ENCODE measurements at places on chromosomes 5 and 9.

- no peak for DNase-seq
These were observed 52.1 kb downstream of the PALM2AKAP2 start for GRCh38 chr9:109831998-109832658.

DNA sequence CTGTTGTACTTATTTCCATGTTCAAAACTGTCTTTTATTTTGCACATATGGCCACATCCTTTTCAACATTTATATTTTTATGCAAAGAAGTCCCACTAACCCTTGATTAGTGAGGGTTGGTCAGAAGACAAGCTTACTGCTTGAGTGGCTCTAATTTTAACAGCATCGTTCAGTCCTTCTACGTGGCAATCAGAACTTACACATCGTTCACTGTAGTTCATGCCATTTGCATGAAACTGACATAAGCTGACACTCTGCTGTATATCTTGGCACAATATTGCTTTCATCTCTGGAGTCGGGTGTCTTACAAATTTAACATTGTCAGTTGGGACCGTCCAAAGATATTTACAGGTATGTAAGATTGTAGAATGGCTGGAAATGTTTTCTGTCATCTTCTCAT, 50.6 kb downstream of the MARCHF11 start:
- no peak for DNase-seq

DNA sequence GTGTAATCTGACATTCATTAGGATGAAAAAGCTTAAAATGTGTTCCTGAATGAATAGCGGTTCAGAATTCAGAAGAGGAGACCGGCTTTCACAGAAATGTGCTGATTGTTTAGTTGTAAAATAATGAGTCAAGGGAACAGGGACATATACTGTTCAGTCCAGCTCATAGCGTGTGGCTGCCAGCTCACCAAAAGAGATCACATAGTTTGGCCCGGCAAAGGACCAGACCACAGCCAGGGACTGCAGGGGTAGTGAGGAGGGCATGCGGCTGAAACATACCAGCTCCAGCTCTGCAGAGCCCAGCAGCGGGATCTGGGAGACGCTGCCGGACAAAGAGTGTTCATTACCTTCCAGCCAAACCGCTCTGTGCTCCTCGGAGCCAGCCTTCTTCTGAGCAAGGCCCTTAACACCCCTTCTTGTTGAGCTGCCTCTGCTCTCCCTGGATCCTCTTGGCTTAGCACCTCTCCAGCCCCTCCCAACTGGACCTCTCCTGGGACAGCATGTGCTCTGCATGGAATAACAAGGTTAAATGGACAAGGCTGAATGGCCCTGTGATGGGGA, 116.8 kb upstream of the CNTLN start:
- no peak for DNase-seq

DNA sequence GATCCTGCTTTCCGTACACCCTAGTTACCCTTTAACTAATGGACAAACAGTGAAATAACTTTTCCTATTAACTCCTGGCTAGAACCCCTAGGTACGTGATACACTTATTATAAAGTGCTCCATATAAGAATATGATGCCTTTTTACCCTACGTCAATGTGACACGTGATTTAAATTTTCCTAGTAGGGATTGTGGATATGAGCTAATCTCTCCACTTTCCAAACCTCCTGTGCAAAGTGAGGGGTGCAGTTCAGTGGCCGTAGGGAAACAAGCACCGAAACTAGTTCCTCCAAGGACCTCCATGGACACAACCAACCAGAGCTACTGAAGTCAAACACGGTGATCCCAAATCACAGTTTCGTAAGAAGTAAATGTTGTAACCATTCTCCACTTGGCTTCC, 19.3 kb downstream of the NFIB start:
- no peak for DNase-seq

DNA sequence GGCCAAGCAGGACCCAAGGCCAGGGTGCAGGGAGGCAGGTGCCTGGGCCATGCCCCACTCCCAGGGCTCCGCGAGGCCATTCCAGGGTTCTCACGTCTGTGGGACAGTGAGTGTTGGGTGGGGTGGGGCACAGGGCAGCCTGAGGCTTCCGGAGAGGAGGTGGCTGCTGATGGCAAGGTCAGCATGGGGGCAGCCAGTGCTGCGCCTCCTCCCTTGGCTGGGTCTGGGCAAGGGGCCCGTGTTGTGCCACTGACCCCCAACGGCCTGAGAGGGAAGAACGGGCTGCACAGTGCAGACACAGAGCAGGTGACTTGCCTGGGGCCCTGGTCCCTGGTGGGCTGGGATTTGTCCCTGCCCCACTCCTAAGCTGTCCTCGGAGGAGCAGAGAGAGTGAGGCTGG, 82.1 kb downstream of the RXRA start:
- no peak for DNase-seq

- no peak for DNase-seq
These were observed 12.6 kb downstream of the HNRNPH1 start for GRCh38 chr5:179610903-179611265.

GRCh38 chr5:33852319-33852718, 39.5 kb downstream of the ADAMTS12 start:
- no peak for DNase-seq

GRCh38 chr9:128159522-128159783, 612 bp upstream of the BBLN start:
- no peak for DNase-seq

DNA sequence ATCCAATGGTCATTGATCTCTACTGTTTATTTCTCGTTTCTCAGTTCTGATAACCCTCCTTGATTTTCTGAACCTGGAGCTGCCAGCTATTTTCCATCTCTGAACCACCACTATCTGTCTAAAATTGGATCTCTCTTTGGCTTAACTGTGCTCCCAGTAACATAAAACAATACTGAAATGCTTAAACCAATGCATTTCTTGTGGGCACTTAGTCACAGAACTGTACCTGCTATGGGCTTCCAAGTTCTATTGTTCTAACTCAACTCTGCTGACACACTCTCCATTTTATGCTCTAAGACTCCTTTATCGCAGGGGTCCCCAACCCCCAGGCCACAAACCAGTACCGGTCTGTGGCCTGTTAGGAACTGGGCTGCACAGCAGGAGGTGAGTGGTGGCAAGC, 120.6 kb downstream of the LHFPL2 start:
- DNase-seq: no peak

GRCh38 chr5:56339732-56340131, 106.6 kb upstream of the ANKRD55 start:
- DNase-seq: no peak

GRCh38 chr5:15116996-15117395, 245.4 kb upstream of the ANKH start:
- no peak for DNase-seq

DNA sequence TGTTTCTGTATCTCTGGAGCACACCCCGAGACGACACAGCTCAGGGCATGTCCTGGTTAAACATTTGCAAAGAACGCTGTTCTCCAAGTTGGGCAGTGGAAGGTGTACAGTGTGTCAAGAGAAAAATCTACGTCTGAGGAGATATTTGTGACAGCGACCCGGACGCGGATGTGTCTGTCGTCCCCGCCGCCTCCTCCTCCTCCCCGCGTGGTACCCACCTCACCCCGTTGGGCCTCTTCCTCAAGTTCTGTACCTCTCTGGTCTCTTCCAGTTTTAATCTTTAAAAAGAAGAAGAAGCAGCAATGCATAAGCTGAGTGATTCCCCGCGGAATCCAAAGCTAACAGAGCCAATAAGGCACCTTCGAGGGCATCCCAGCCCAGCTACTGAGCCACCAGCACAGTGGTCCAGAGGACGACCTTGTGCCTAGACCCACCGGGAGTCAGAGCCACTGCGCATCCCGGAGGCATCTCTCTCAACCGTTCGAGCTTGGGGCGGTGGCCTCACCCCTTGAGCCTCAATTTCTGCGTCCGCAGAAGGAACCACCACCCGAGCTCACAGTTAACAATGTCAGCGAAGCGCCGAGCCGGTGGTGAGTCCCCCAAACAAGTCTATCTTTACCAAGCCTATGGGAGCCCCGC, 467 bp downstream of the C9orf78 start:
- no peak for DNase-seq

DNA sequence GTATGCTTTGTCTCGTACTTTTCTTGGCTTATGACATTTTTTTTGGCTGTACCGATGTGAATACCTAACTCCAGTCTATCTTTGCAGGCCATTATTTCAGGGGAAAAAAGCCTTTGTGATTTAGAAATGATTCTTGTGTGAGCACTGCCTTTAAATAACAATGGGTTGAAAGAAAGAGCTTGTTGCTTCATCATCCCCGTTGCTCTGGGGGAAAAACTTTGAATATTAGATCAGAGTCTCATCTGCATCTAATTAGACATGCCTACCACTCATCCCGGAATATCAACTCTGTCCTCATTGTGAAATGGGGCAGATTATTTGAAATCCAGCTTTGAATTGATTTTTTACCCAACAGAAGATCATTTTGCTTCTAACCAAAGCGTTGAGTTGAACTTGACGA, 13.5 kb downstream of the CXCL14 start:
- no peak for DNase-seq

GRCh38 chr5:39422728-39423285, 2.0 kb downstream of the DAB2 start:
- no peak for DNase-seq

DNA sequence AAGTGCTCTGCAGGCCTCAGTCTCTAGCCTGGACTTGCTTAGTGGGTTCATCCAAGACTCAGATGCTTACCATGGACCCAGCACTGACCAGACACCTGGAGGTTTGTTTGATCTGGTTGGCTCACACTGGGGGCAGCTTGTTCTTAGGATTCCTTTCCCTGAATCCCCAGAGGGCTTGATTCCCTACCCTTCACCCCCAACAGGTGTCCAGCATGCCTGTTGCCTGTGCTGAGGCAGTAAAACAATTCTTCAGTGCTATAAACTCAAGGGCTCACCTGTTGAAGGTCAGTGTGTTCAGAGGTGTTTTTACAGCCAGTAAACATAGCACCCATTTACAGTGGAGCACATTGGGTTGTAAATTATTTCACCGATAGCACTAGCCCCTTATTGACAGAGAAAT, 123.8 kb upstream of the KLF4 start:
- DNase-seq: no peak

- DNase-seq: no peak
These were observed 815 bp downstream of the PDZD2 start for GRCh38 chr5:31639481-31640411.

DNA sequence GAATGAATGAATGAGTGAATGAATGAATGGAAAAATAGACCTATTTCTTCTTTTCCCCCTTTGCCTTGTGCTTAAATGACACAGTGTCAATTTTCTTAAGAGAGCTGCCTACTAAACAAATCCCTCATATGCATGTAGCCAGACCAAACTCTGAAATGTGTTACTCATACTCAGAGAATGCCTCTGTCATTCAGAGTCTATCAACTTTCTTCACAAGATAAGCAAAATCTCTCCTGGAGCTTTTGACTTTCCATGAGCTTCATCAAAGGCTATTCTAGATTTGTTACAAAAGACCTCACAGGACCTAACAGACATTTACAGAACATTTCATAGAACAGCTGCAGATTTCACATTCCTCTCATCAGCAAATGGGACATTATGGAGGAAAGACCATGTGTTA, 275.7 kb upstream of the MSX2 start:
- no peak for DNase-seq

DNA sequence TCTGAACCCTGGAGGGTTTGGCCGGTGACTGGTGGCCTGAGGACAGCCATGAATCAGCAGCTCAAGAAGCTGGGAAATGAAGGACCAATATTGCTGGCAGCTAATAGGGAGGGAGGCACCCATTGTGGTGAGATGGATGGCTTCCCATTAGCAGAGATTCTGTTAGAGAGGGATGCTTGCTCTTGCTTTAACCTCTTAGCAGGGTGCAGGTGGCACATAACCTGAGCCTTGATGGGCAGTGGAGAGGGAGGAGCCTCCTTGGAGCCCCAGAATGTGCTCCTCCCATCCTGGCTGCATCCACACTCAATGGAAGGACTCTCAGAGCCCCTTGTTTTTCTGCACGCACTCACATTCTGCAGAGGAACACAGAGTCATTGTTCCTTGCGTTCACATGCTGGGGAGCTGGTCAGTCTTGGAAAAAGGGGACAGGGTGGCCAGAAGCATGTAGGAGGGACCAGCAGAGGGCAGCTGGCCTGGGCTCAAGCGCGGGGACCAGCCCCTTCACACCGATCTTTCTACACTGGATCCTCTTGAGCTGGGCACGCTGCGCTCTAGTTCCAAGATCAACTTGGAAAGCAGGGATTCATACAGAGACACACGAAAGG, 161.8 kb downstream of the MED10 start:
- DNase-seq: no peak

DNA sequence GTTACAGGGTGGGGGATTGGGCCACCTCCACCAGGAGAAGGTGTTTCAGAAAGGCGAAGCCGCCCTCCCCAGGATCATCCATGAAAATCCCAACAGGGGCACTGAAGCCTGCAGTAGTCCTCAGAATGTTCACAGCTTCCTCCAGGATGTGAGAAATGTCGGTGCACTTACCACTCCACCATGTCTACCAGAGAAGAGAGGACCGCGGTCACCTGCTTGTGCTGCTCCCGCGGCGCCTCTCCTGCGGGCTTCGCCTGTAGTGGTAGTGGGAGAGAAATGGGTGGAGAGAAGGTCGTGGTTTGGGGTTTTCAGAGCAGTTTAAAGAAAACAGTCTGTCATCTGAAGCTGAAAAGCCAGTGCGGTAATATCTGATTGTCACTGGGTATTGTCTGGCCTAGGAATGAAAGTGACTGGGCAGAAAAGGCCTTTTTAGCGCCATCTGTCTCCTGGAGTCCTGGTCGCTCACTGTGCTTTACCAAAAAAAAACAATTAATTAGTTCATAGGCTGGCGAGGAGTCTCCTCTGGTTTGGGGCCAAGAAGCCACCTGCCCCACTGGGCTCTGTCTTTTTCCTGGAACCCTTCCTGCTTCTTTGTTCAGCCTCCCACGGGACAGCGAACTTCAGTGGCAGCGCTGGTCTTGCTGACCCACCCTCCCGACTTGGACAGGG, 23.0 kb upstream of the PPP1R26 start:
- DNase-seq: no peak

All from COR-L47 (cell line).